ENCODE measurements at places on chromosomes 4 and X.

GRCh38 chr4:4995103-4995907 is 24.0 kb downstream of the CYTL1 start:
- no peak overlapping the region for H3K27ac ChIP-seq
- DNase-seq: peak; percentile 73
- no peak overlapping the region for H3K4me3 ChIP-seq
- no peaks in the 10 kb centered on the region for H3K36me3 ChIP-seq

- no peak for DNase-seq
- no peak overlapping the region for H3K27ac ChIP-seq
- no peak overlapping the region for H3K4me3 ChIP-seq
- no peaks in the 10 kb centered on the region for H3K4me1 ChIP-seq
- no peaks in the 10 kb centered on the region for H3K36me3 ChIP-seq
These were observed 526.1 kb upstream of the PABPC4L start for GRCh38 chr4:134727696-134728095.

GRCh38 chr4:79087071-79087470 is 147.8 kb upstream of the PAQR3 start:
- H3K4me1 ChIP-seq: no peaks in the 10 kb centered on the region
- H3K27me3 ChIP-seq: no peaks in the 10 kb centered on the region
- H3K4me3 ChIP-seq: no peak overlapping the region
- no peaks in the 10 kb centered on the region for H3K36me3 ChIP-seq
- no peak overlapping the region for H3K27ac ChIP-seq
- no peak for DNase-seq

DNA sequence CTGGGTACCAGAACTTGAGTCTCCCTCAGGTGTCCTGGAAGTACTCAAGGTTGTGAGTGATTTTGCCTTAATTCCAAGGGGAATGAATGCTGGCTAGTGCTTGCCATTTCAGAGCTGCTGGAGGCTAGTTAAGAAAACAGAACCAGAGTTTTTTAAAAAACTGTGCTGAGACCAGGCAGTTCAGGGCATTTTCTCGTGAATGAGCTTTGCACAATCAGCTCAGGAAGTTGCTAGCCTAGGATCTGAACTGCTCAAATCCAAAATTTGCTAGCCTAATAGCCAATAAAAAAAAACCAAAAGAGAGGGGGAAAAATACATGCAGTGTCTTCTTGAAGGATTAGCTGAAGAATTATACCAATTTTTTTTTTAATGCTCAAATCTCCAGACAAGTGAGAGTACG is 292.7 kb downstream of the FBXW7 start:
- no peaks in the 10 kb centered on the region for H3K36me3 ChIP-seq
- H3K27ac ChIP-seq: peak overlapping the region; percentile 30
- DNase-seq: no peak
- H3K4me3 ChIP-seq: no peak overlapping the region
- no peaks in the 10 kb centered on the region for H3K4me1 ChIP-seq

- H3K4me3 ChIP-seq: no peak overlapping the region
- H3K27me3 ChIP-seq: no peaks in the 10 kb centered on the region
- H3K4me1 ChIP-seq: no peaks in the 10 kb centered on the region
- DNase-seq: no peak
- H3K36me3 ChIP-seq: no peaks in the 10 kb centered on the region
These were observed 113.0 kb downstream of the AMELX start for GRCh38 chrX:11406109-11406765.

DNA sequence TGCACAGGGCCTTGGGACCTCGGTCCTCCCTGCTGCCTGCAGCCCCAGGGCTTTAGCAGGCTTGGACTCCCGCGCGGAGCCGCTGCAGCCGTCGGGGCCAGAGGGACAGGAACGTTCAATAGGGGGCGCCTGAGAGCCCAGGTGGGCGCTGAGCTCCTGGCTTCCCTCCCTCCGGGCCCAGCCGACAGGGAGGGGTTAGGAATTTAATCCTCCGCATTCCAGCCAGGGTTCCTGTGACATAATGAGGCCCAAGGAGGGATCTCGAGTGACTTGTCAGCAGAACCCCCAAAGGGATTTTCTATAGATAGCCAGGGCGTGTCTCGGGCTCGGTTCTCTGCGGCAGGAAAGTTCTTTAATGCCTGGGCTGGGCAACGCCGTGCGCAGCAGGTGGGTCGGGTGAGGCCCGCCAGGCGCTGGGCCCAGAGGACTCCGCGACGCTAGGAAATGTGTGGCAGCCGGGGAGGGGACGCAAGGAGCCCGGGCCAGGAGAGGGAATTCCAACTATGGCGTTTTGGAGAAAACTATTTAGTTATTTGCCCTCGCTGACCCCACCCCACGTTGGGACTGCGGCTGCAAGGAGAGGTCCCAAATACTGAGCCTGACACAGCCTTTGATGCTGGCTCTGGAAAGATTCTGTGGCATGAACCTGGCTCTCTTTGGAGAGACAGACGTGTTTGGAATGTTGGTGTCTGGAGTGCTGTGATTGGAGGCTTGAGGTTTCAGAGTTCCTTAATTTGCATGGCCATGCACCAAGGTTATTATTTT is 285.2 kb upstream of the GATB start:
- peaks cover 9% of the 10 kb centered on the region for H3K27me3 ChIP-seq
- no peak overlapping the region for H3K27ac ChIP-seq
- peak overlapping the region; percentile 7 for H3K4me3 ChIP-seq
- H3K4me1 ChIP-seq: peaks cover 9% of the 10 kb centered on the region
- DNase-seq: no peak

DNA sequence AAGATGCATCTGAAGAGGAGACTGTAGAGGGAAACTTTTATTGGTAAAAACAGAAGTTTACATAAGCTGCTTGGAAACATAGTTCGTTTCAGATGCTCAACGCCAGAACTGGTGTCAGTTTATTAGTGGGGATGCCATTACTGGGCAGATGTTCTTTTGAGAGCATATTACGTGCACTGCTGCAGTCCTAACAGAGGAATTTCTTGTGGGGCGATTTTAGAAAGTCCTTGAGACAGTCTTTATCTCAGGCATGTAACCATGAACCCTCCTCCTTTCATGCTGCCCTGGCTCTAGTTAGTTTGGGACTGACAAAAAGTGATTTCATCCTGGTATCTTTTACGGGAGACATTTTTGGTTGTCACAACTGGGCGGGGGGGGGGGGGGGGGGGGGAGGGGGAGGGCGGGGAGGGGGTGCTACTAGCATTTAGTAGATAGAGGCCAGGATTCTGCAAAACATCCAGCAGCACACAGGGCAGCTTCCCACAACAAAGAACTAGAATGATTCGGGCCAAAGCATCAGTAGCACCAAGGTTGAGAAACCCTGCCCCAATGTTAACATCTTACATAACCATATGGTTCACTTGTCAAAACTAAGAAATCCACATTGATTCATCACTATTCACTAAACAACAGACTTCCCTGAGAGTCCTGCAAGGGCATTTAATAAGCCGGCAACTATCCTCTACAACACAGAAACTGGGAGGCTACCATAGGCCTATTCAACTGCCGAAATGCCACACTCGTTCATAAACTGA is 118.6 kb upstream of the FTHL17 start:
- H3K27me3 ChIP-seq: no peaks in the 10 kb centered on the region
- no peak for DNase-seq
- no peaks in the 10 kb centered on the region for H3K4me1 ChIP-seq
- H3K36me3 ChIP-seq: no peaks in the 10 kb centered on the region
- H3K4me3 ChIP-seq: no peak overlapping the region

DNA sequence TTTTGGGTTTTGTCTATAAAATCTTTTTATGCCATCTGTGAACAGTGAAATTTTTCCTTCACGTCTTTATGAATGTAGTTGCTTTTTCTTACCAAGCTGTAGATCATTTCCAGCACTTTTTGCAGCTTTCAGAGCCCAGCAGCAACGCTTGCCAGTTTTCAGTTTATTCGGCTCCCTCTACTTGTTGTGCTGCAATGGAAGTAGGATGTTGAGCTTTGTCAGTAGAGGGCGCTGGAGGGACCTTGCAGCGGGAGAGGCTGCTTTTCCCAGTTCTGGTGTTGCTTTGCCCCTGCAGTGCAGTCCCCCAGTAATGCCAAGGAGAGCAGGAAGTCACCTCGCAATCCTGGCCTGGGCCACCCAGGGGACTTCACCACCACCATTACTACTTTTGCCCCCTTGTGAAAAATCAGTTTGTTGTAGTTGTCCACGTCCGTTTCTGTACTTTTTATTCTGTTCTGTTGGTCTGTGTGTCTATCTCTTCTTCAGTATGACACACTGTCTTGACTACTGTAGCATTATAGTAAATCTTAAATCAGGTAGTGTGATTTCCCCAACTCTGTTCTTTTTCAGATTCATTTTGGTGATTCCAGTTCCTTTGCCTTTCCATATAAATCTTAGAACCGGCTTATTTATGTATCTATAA is 21.8 kb downstream of the CMC4 start:
- H3K27ac ChIP-seq: no peak overlapping the region
- no peaks in the 10 kb centered on the region for H3K4me1 ChIP-seq
- no peak for DNase-seq
- H3K27me3 ChIP-seq: no peaks in the 10 kb centered on the region

GRCh38 chrX:39170464-39170863 is 369.2 kb downstream of the MID1IP1 start:
- no peaks in the 10 kb centered on the region for H3K36me3 ChIP-seq
- H3K27me3 ChIP-seq: peaks cover 6% of the 10 kb centered on the region
- H3K4me3 ChIP-seq: no peak overlapping the region

DNA sequence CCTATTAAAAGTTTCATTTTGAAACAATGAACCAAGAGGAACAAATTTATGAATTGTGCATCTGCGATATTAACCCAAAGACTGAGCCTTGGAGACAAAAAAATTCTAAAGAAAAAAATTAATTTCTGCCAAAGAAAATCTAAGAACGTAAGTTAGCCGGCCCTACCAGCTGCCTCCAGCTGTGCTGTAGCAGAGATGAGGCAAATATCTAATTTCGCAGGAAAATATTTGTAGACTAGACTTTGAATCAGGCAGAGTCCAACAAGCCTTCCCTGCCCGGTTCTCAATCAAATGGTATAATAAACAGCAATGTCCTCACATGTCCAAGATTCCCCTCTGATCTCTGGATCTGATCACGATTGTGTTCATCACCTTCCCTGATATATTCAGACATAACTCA is 21.2 kb upstream of the SMIM20 start:
- H3K36me3 ChIP-seq: no peaks in the 10 kb centered on the region
- H3K27ac ChIP-seq: no peak overlapping the region
- no peaks in the 10 kb centered on the region for H3K27me3 ChIP-seq
- H3K4me3 ChIP-seq: no peak overlapping the region
- DNase-seq: no peak
- no peaks in the 10 kb centered on the region for H3K4me1 ChIP-seq

DNA sequence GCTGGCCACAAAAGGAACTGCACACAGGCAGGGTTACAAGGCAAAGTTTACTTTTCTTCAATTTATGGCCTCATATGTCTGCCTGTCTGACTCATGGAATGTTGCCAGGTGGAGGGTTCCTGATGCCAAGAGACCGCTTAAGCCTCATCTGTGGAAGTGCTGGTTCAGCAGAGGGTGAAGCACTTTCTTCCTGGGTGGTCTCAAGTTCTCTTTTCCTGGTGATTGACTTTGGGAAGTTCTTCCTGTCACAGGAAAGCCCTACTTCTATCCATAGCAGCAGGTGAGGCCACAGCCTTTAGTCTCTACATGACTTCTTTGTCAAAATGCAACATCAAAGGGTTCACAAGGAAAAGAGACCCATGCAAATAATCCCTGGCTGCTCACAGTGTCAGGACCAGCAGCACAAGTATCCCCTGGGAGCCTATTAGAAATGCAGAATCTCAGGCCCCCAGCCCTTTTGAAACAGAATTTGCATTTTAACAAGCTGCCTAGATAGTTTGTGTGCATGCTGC is 81.4 kb upstream of the IGFBP7 start:
- H3K4me1 ChIP-seq: no peaks in the 10 kb centered on the region
- no peak for DNase-seq
- H3K4me3 ChIP-seq: no peak overlapping the region
- no peak overlapping the region for H3K27ac ChIP-seq
- no peaks in the 10 kb centered on the region for H3K36me3 ChIP-seq
- H3K27me3 ChIP-seq: no peaks in the 10 kb centered on the region

DNA sequence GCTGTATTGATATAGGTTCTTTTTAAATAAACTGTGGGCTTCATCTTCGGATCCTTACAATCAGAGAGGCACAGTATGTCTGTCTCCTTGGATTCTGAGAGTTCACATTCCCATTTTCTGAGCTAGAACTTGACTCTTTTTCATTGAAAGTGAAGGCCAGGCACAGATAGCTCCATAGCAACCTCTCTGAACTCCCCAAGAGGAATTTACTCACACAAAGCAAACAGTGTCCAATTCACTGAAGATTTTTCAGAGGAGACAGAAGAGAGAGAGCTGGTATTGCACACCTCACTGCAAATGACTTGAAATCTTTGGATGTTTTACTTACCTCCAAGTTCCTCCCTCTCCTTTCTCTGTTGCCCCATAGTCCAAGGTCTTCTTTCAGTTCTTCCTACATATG is 130.9 kb upstream of the CASK start:
- no peak overlapping the region for H3K27ac ChIP-seq
- H3K27me3 ChIP-seq: no peaks in the 10 kb centered on the region
- DNase-seq: no peak
- H3K36me3 ChIP-seq: no peaks in the 10 kb centered on the region
- H3K4me1 ChIP-seq: no peaks in the 10 kb centered on the region

- DNase-seq: no peak
- H3K4me3 ChIP-seq: no peak overlapping the region
- no peaks in the 10 kb centered on the region for H3K27me3 ChIP-seq
- no peak overlapping the region for H3K27ac ChIP-seq
These were observed 317.5 kb downstream of the DHRSX start for GRCh38 chrX:2183193-2183725.

DNA sequence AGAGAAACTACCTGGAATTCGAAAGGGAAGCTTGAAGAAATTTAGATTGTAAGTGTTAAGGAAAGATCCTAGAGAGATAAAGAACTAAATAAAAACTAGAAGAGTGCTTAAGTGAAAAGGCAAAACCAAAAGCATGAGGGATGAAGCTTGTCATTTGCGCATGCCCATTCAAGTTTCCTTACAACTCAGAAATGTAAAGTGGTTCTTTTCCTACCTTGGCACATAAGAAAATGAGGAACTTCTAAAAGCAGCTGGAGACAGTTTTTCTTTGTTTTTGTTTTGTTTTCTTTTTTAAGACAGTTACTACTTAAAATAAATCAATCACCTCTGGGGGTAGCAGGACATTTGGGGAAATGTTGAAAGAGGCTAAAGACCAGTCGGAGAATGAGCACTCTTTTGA is 1304.4 kb upstream of the PCDH7 start:
- H3K4me1 ChIP-seq: no peaks in the 10 kb centered on the region
- no peak overlapping the region for H3K4me3 ChIP-seq
- DNase-seq: no peak
- no peak overlapping the region for H3K27ac ChIP-seq

DNA sequence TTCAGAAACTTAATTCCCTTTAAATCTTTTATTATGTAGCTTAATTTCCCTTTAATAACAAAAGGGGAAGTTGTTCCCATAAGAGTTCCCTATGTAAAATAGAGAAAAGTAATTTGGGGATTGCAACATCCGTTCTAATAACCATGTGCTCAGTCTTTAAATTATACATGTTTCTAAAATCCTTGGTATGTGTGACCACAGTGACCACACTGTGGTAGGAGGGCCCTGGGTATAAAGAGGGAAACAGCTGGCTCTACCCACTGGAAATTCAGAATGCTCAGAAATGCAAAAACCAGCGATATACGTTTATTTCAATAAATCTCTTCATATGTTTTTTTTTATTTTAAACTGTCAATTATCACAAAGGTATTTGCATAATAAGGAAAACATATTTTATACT is 219.1 kb downstream of the FGF13 start:
- H3K4me1 ChIP-seq: no peaks in the 10 kb centered on the region
- no peaks in the 10 kb centered on the region for H3K36me3 ChIP-seq
- no peaks in the 10 kb centered on the region for H3K27me3 ChIP-seq
- no peak overlapping the region for H3K27ac ChIP-seq
- H3K4me3 ChIP-seq: no peak overlapping the region

GRCh38 chrX:30943984-30944383 is 54.9 kb upstream of the TAB3 start:
- no peak overlapping the region for H3K27ac ChIP-seq
- H3K36me3 ChIP-seq: no peaks in the 10 kb centered on the region
- DNase-seq: no peak
- no peaks in the 10 kb centered on the region for H3K27me3 ChIP-seq
- H3K4me1 ChIP-seq: no peaks in the 10 kb centered on the region
